Astrocyte (in vitro differentiated cells and primary cell): ENCODE measurements at places on chromosomes 12 and 14.

DNA sequence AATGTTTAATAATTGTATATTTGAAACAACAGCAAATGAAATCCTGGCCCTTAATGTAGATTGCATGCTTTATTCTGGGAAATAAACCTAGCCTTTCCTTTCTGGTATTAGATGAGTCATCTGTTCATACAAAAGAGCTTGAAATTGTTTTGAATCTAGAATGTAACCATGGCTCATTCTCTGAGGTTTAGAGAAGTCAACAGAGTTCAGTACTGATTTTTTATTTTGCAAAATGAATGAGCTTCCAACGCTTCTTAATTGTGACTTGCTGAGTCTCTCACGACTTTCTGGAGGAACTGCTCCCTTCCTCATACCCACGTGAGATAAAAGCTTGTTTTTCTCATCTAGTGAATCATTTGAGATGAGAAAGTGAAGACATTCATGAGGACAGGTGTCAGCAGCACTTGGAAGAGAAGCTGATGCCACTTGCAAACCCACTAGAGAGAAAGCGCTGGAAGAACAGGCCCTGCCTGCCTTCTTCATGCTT, 509.6 kb downstream of the VRK1 start:
- DNase-seq: peak; percentile 75

DNA sequence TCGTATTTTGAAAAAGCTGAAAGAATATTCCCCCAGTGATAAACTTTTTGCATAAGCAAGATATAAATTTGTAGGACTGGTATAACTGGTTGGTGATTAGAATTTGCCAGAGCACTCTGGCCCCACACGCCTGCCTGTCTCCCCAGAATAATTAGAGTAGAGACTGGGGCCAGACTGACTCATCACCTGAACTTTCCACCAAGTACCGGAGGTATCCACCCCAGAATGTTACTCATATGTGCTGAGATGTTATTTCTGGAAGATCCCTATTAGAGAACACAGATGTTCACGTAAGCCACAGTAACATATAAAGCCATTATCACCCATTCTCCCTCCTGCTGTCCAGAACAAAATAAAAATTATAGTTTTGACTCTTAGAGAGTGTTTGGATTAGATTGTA, 49.5 kb upstream of the PIWIL1 start:
- no peak for DNase-seq

DNA sequence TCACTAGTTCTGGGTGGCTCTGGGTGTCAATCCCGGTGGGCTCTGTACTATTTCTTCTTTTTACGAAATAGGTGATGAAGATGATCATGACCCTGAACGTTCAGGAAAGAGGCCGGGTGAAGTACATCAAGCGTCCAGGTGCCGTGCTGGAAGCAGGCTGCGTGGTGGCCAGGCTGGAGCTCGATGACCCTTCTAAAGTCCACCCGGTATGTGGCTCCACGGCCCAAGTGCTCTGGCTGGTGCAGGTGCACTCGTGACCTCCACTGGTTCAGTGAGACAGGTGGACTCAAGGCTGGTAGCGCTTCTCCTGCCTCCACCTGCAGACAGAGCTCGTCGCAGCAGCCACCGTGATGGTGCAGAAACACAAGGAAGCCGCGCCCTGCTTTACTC, 85.1 kb downstream of the ACACB start:
- no peak for DNase-seq

DNA sequence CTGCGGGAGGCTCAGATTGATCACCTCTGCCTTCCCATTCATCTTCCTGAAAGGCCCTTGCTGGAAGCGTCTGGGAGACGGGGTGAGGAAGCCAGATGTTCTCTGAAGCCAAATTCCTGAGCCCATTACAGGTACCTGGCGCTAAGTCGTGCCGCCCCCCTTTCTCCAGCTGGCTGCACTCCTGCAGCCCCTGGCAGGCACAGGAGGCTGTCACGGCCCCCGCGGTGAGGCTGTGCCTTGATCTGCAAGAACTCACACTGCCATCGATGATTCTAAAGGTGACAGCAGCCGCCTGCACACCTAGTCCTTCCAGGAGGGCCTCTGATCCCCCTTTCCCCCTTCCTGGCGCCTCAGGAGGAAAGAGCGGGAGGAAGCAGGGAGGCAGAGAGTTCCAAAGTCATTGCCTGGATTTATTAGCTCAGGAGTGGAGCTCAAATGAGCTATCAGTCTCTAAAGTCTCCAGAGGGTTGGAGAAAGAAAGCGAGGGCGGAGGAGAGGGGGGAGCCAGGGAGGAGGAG, 106.9 kb downstream of the RFLNA start:
- DNase-seq: no peak

GRCh38 chr14:45210159-45210558, 42.8 kb downstream of the MIS18BP1 start:
- no peak for DNase-seq

DNA sequence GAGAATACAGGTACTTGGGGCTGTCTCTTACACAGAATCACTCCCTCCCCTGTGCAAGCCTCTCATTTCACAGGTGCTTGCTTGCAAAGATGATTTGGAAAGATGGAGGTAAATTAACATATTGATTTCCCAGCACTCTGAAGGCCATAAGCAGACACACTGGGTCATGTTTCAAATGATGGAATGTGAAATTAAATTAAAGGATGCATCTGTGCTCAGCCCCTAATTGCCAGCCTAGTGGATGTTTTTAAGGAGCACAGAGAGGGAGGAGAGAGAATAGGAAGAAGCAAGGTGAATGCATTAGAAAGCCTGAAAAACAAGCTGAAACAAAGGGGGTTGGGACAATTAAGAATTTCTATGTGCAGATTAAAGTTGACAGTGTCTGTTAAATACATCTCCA, 96.1 kb upstream of the GRIP1 start:
- no peak for DNase-seq

DNA sequence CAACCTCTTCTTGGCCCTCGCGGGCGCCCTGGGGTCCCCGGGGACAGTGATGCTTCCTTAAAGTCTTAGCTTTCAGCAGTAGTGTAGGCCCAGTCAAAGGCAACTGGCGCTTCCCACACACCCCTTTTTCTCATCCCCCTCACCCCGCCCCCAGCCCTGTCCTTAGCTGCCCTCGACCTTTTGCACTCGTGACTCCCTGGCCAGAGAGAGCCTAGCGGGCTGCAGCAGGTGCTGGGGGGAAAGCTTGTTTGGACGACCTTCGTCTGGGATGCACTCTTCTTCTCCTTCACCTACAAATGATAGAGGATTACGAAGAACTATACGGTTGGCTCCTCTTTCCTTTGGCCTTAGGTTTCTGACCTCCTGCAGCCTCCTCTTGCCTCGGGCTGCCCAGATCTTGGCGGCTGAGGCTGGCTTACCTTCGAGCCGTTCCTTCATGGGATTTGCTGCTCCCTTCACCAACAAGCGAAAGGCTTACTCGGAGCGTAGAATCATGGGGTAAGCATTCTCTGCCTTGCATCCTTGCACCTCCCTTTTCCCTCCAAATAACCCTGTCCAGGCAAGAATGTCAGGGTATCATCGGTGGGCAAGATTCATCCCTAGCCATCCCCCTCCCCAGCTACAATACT, 815 bp downstream of the COQ10A start:
- DNase-seq: no peak

DNA sequence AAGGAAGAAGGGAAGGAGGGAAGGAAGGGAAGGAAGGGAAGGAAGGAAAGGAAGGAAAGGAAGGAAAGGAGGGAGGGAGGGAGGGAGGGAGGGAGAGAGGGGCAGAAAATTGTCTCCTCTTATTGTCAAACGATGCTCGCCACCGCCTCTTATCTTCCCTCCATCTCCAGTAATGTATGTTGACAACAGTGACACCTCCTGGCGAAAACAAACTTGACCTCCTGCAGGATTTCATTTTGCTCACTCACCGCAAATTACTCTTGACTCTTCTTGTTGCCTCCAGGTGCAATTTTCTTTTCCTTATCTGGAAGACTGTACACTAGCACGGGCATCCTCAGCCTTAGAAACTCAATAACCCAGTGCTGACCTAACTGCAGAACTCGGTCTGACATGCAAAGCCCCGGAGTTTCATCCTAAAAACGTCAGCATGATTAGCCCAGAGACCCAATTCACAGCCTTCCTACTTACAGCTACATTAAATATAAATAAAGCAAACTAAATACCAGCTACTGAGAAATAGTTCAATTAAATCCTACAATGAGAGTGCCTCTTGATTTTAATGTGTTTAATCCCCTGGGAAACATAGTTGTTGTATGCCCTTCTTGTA, 512.4 kb upstream of the TMPO start:
- peak; percentile 1 for DNase-seq

GRCh38 chr12:120328228-120328627, 649 bp upstream of the PLA2G1B start:
- DNase-seq: no peak

DNA sequence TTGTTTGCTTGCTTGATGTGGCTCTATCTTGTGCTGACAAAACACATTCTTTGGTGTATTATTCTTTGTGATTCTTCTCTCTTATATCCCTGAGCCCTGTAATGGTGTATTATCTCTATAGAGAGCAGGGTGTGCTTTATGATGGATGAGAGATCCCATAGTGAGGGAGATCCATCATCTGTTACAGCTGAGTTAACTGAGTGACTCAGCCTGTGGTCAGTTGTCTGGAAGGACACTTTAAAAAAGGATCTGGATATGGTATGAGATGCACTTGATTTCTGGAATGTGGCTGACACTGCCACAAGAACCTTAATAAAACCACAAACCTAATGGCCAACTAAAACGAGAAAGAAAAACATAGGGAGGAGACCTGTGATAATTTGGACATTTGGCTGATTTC, 461.4 kb upstream of the SYT1 start:
- peak; percentile 94 for DNase-seq

- no peak for DNase-seq
These were observed 36.3 kb upstream of the FAM222A start for GRCh38 chr12:109677279-109677691.

GRCh38 chr12:53078425-53079225, 565 bp downstream of the SPRYD3 start:
- no peak for DNase-seq

DNA sequence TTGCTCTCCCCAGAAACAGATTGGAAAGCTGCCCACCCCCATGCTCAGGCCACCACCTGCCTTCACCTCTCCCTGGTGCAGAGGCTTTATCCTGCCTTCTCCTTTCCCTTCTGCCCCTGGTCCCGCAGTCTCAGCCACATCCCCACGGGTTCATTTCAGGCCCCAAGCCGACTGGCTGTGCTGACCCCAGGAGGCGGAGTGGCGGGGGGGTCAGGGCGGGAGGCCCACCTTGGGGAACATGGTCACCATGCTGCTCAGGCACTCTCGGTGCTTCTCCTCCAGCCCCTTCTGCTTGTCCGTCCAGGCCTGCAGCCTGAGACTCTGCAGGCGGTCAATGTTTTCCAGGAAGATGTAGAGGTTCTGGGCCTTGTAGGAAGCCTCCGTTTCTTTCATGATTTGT, 6.9 kb downstream of the FAM186B start:
- no peak for DNase-seq

- no peak for DNase-seq
These were observed 107.1 kb downstream of the SLC6A15 start for GRCh38 chr12:84805474-84805858.

DNA sequence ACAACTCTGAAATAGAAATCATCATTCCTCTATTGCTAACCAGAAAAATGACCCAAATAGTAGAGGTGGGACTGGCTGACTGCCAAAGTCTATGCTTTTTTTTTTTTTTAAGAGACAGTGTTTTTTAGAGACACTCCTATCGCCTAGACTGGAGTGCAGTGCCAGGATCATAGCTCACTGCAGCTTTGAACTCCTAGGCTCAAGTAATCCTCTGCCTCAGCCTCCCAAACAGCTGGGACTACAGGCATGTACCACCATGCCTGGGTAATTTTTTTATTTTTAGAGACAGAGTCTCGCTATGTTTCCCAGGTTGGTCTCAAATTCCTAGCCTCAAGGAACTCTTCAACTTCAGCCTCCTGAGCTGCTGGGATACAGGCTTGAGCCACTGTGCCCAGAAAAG, 19.2 kb downstream of the NR2C1 start:
- no peak for DNase-seq

- DNase-seq: peak; percentile 15
These were observed 1045.2 kb downstream of the FLRT2 start for GRCh38 chr14:86575141-86575540.

GRCh38 chr12:43009846-43010240, 420.3 kb upstream of the PRICKLE1 start:
- DNase-seq: no peak

DNA sequence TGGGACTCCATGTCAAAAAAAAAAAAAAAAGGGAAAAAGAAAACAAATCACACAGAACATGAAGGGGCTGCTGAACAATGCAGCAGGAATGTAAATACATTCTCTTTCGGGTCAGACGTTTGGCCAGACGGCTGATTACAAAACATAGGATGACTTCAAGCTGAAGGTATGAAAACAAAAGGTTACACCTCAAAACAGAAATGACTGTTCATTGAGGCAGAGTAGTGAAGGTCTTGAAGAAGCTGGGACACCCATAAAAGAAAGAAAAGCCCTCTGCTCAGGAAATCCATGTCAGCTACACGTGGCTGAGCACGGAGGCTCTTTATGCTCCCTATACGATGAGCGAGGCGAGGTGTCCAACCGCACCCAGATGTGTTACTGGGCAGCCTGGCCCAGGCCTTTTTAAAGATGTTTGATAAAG, 37.7 kb downstream of the FGD4 start:
- peak; percentile 94 for DNase-seq

- DNase-seq: no peak
These were observed 319.5 kb downstream of the FUT8 start for GRCh38 chr14:65731933-65732506.

DNA sequence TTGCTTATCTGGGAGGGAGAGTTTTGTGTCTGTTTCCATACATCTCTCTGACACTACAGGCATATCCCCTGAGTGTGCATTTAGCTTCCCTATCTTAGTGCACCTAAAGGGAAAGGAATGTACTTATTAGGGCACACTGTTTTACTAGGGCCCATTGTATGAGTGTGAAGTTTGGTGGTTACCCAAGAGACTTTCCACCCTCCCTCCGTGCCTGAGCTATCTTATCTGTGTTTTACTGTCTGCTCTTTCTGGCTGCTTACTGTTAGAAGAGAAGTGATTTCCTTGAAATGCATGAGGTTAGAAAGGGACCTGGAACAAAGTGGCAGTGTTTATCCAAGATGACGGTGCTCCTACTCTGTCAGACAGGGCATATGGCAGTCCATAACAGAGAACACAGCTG, 8.5 kb upstream of the SVOP start:
- no peak for DNase-seq

GRCh38 chr12:116651089-116651488, 86.8 kb downstream of the SPRING1 start:
- DNase-seq: no peak

DNA sequence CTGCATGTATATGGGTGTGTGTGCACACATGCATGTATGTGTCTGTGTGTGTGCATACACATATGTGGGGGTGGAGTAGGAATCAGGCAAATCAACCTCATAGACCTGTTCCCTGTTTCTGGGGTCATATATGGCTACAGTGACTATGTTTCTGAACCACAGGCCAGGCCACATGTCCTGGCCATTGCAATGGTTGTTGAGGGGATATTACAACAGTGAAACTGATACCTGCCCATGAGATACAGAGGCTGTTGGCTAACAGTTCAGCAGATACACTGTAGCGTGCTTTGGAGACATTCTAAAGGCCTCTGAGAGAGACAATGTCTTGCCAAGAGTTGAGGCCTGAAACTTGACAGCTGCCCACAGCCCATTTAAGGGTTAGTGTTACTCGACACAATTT, 47.3 kb upstream of the FOS start:
- DNase-seq: no peak
